Esophagus squamous epithelium (tissue), 5 donors: ENCODE measurements at places on chromosomes 1 and 21. TPM values are rescaled to one million over a fixed set of nuclear protein-coding genes. Genes with fewer than 3 reads are reported as not detected.

Gene OR2L13
- total RNA-seq = not detected

DNA sequence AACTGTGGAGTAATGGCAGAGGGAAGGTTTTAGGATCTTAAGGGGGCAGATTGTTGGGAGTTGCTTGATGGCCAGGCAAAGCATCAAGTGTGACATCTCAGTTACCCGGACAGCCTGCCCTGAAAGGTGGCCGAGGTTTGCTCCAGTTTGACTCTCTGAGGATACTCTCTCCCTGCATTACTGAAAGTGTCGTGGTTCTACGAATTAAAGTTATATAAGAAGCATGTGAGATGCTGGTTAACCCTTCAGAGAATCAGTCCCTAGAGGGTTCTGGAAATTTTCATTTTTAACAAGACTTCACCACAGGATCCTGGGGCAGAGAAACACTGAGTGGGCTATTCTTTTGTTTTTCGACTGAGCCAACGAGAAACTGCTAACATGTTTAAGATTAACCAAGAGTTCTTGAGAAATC is 689 bp upstream of the ZNF644 start:
- DNase-seq = no peak

DNA sequence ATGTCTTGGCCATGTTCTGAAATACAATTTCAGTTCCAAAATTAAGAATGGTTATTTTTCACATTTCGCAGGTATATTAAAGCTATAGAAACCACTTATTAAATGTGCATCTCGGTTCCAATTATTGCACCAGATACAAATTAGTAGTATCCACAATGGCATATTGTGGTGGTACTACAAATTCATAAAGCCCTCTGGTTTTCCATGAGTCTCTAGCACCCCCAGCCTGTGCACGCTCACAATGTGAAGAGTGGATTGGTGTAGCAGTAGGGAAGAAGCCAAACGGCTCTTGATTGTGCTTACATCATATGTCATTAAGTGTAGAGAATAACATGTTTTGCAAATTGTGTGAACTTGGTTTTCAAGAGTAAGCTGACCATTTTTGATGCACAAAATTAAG is 1.9 kb upstream of the BRINP3 start:
- DNase-seq = no peak

GRCh38 chr1:214280386-214281020 is 456 bp upstream of the SMYD2 start:
- no peak for DNase-seq

Gene SAMD13
- total RNA-seq = not detected
